ENCODE measurements at places on chromosomes 2 and 18. TPM values are rescaled to one million over a fixed set of nuclear protein-coding genes. Genes with fewer than 3 reads are reported as not detected.

ABCA12 gene
- polyA plus RNA-seq: 0.07 TPM

FLACC1 gene
- polyA plus RNA-seq: 0.34 TPM

HOXD3 gene
- polyA plus RNA-seq: 0.41 TPM

DNA sequence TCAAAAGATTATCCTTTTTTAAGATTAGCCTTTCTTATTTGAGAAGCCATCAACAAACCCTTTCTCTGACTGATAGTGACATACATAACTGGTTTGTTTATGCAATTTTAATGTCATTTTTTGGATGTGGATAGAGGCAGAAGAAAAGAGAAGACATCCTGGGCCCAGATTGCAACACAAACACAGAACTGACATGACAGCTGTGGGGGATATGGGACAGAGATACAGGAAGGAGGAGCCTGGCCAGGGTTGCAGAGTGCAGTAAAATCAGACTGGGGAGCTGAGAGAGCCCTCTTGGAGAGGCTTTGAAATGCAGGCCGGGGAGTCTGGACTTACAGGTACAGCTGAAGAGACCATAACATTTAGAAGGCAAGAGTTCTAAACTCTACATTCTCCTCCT, 65.1 kb downstream of the SIGLEC15 start:
- DNase-seq: no peak

FRZB gene
- 534 TPM for polyA plus RNA-seq

- peak; percentile 60 for DNase-seq
Measured at GRCh38 chr2:46298522-46299353, 1.5 kb downstream of the EPAS1 start.

GRCh38 chr2:181104512-181105115, 124.2 kb downstream of the UBE2E3 start:
- DNase-seq: peak; percentile 65

DNA sequence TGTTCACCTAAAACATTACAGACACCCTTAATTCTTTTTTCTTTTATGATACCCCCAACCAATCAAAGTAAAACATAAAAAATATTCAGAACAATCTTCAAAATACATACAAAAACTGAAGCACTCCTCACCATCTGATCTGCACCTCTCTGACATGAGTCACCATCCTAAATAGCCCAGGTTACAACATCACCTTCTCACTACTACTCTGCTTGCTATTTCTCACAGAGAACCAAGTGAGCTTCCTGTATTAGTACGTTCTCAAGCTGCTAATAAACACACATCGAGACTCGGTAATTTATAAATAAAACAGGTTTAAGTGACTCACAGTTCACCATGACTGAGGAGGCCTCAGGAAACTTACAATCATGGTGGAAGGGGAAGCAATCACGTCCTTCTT, 183.5 kb downstream of the CBLN2 start:
- DNase-seq: no peak

- DNase-seq: no peak
Measured at GRCh38 chr2:117378653-117379052, 435.8 kb upstream of the DDX18 start.

DES gene
- polyA plus RNA-seq: 60.9 TPM

DNA sequence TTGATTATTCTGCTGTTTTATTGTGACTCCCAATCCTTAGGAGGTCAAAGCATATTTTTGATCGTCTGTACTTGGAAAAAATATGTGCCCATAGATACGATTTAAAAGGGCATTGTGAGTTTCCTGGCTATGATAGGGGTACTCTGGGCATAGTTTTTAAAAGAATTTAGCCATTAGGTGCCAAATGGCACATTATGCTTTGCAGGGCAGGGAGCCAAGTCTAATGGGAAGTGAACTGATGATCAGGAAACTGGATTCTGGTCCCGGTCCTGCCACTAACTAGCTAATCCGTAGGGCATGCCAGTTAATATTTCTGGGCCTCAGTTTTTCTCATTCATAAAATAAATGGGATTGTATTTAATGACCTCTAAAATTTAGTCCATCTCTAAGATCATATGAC, 189.3 kb downstream of the LTBP1 start:
- no peak for DNase-seq

CHRND gene
- not detected for polyA plus RNA-seq

DNA sequence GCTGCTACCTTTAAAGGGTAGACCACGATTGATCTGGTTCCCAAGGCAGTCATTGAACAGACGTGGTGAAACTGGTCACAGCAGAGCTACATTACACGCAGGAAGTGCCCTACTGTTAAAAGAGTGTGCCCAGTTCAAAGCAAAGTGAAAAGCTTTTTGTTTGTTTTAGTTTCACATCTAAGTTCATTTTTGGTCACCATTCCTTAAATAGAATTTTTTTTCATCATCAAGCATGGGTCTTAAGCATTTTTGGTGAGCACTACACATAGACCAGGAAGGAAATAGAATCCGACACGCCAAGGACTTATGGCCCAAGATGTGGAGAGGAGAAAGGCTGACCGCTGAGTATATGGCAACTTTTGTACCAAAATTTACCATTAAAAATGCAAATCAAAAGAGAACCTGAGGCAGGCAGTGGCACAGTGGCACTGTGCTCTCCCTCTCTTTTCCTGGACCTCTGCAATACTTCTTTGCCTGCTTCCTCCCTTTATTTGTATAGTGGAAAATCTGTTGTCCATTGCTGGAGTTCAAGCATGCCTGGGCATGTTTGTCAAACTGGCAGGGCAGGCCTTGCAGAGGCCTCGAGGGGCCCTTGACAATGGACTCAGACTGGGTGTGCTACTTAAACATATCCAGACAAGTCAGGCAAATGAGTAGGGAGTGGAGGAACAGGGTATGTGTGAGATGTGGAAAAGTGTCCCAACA, 42.6 kb upstream of the HNRNPA3 start:
- DNase-seq: peak; percentile 26

DNA sequence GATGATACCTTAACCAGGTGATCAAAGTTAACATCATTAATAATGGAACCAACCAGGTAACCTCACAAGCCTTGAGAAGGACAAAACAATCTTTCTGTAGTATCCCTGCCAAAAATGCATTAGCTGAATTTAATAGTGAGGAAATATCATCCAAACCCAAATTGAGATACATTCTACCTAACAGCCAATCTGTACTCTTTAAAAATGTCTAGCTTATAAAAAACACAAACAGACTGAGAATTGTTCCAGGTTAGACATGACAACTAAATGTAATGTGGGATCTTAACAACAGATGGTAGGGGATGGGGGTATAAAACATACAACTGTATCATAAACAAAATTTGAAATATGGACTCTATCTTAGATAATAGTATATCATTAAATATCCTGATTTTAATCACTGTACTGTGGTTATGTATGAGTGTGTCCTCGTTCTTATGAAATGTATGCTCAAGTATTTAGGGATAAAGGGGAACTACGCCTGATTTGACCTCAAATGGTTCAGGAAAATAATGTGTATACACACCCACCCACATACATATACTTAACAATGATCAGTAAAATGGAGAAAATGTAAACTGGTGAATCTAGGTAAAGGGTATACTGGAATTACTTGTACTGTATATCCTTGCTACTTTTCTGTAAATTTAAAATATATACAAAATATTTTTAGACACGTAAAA, 1.7 kb downstream of the FANCL start:
- DNase-seq: no peak

DNA sequence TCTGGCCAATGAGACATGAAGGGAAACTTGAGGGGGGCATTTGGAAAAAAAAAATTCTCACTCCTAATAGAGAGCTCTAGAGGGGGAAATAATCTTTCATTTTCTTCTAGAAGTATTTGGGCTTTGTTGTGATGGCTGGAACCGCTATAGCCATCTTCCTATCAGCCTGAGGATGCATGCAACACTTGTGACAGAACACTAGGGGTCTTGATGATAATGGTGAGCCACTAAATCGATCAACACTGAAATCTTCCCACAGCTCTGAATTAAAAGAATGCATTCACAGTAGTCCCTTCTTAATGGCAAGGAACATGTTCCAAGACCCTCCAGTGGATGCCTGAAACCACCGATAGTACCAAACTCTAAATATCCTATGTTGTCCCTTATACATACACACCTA, 325.3 kb downstream of the LNPK start:
- no peak for DNase-seq

GRCh38 chr2:134149904-134150303, 104.0 kb upstream of the MGAT5 start:
- DNase-seq: no peak

DNA sequence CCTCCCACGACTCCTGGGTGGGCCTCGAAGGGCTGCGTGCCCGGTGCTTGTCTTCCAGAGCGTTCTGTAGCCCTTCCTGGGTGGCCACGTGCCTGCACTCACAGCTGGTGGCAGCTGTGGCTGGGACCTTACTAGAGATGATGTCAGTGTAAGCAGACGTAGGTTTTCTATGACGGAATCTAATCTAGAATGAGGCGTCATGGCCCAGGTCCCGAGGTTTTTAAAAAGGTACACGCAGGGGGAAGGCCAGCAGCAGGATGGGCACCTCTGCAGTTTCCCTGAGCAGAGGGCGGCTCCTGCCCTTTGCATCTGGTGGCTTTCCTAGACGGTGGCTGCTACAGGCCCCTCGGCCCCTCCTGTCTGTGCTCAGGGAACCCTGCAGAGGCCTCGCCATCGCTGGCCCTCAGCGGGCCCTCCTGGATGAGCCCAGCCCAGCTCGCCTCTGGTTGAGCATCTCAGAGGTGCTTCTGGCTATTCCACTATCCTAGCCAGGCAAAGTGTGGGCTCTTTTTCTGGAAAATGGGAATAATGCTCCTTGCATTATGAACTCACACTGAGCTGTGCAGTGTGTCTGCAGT, 49.6 kb upstream of the PXDN start:
- DNase-seq: no peak

GRCh38 chr2:41722668-41723369, 325.0 kb upstream of the PKDCC start:
- no peak for DNase-seq

GRCh38 chr2:149134335-149134923, 95.9 kb downstream of the LYPD6B start:
- no peak for DNase-seq

ALPP gene
- 1.2 TPM for polyA plus RNA-seq

DNA sequence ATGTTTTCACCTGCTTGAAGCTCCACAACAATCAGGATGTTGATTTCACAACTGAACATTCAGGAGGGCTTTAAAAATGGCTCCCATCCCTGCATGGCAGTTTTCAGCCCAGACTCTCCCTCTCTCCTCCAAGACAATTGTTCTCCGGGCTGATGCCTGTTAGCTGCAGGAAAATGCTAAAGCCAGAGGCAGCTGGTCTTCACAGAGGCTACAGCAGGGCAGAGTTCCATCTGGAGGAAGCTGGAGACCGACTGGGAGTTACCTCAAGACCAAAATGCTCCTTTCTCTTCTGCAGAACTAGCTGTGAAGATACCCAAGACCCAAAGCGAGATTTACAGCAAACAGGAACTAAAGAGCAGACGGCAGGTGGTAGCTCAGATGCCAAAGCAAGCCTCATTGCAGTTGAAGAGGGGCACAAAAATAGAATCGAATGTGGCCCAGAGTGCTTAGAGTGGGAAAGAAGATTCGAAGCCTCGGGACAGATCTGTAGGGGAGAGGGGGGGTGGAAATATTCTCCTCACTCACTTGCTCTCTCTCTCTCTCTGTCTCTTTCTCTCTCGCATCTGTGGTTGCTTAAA, 423.6 kb downstream of the ZNF521 start:
- no peak for DNase-seq

DNA sequence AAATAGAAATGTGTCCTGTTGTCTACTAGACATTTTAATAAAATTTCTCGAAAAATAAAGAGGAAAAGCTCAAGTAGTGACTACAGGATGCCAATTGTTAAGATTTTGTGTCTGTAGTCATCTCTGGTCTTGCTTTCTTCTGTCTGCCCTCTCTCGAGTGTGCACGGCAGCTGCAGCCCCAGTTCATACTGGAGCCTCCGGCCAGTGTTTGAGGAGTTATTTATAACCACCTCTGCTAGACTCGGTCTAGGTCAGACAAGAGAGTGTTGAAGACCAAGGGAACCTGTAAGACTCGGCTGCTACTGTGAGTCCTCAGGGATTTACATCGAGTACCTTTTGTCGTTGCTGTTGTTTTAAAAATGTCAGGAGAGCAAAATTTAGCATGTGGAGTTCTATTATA, 810.1 kb upstream of the POU3F3 start:
- no peak for DNase-seq

DNA sequence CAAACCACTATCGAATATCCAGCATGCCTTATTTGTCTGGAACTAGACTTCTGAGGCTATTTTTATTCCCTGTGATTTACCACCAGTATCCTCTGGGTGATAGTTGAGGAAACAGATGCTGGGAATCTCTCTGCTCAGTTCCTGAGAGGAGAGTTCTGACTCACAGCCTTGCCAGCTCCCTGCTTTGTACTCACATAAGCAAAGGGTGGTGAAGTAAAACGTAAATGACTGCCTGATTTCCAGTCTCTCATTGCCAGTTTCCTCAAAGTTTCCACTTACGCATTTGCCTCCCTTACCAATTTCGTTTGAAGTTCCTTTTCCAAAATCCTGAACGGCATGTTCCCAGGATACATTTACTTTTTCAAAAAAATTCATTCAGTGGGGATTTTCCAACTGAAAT, 69.2 kb upstream of the HNRNPA3 start:
- DNase-seq: peak; percentile 56

DNA sequence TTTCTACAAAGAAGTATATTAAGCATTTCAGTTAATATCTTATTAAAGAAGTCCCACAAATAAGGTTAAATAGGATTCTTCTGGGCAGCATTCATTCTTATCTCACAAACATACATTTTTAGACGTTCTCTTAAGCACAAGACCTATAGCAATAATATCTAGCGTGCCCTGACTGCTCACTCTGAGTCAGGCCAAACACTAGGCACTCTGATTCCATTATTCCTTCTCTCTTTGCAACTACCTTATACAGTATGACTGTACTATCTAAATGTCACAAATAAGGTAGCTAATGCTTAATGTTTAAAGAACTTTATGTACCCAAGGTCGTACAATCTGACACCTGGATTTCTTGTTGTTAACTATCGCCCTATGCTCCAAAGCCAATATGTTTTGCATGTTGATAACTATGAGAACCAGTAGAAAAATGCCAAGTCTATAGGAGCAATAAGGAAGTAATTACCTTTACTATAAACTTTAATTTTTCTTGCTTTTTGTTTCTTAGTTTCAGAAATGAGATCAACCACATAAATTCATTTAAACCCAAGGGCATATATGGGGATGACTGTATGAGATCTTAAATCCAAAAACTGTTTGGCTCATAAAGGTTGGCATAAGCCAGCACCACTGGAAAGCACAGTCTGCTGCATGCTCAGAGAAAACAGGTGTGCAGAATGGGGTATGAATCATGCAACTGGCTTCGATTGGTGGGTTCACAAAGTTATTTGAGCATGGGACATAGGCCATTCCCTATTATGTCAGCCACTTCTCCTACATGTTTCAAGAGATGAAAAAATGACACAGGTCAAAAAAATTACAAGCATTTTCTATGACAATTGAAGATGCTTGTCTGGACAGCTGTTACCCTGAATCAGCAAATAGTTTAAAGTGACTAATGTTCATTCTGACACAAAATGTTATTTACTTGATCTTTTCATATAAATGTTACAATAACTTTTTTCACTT, 352.0 kb downstream of the IRS1 start:
- DNase-seq: no peak

UBE2E3 gene
- 146 TPM for polyA plus RNA-seq

All from hepatocyte (in vitro differentiated cells).